ENCODE measurements at places on chromosomes 6 and 20.

DNA sequence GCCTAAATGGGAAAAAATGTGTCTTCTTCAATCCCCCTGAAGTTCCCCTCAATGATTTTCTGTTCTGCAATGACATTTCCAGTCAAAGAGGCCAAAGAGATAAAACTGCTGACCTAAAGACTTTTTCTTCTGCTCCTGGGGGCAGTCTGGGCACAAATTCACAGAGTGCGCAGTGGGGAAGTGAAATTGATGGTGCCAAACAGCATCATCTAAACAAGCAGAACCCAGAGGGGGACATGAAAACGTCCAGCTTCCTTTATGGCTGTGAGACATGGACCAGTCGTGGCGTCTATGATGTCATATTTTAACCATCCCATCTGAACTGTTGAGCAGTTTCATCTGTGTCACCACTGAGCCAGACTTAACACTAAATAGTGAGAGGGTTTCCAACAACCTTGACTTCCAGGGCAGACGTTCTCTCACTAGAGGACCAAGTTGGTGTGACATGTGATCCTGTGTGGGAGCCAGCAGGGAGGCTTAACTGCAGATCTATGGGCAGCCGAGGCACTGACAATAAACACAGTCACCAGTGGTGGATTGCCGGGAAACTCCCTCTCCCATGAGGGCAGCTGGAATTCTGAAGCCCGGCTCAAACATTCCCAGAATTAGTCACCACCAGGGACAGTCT lies 12.4 kb downstream of the SCML4 start:
- no peak for DNase-seq

GRCh38 chr6:150738092-150738629 lies 127.3 kb upstream of the MTHFD1L start:
- no peak for DNase-seq

DNA sequence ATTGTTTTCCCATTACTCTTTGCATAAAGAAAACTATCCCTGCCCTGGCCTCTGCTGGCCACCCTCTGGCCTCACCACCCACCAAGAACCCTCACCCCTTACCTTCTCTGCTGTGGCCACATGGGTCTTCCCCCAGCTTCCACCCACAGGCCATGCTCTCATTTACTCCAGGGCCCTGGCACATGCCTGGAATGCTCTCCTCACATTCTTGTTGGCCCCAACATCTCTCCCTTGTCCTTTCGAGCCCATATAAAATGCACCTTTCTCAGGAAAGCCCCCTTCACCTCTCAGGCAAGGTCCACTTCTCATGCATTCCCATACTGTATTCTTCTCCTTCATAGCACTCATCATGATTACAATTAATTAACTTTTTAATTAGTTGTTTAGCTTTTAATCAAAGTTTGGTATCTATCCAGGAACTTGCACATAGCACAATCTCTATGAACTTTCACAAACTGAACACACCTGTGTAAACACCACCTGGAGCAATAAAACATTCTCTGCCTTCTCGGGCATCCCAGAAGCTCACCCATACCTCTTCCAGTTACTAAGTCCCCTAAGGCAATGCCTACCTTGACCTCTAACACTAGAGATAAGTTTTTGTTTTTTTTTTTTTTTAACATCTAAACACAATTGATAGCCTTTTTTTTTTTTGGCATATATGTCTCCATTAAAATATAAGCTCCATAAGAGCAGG lies 617.2 kb downstream of the PTPRT start:
- no peak for DNase-seq

GRCh38 chr6:81373414-81373813 lies 379.1 kb downstream of the TENT5A start:
- no peak for DNase-seq
